Activated CD4-positive, alpha-beta T cell treated with anti-CD3 and anti-CD28 coated beads, Interleukin-2, amount 10 ng/mL, durations not matched to agents 7 days and 5 days (primary cell): ENCODE measurements at places on chromosomes 12 and 14. TPM values are rescaled to one million over a fixed set of nuclear protein-coding genes. Genes with fewer than 3 reads are reported as not detected.

GRCh38 chr14:23366426-23366921, 1.5 kb upstream of the EFS start:
- no peak overlapping the region for H3K4me3 ChIP-seq
- H3K27ac ChIP-seq: no peak overlapping the region
- no peak for DNase-seq
- peaks cover 2% of the 10 kb centered on the region for H3K4me1 ChIP-seq
- H3K36me3 ChIP-seq: no peaks in the 10 kb centered on the region
- H3K27me3 ChIP-seq: peaks cover 40% of the 10 kb centered on the region

GRCh38 chr12:124032265-124032886, 59.4 kb downstream of the ZNF664 start:
- no peaks in the 10 kb centered on the region for H3K36me3 ChIP-seq
- peak; percentile 23 for DNase-seq
- no peak overlapping the region for H3K27ac ChIP-seq
- peaks cover 8% of the 10 kb centered on the region for H3K4me1 ChIP-seq

The DPPA3 gene
- not detected for total RNA-seq

The PLXNC1 gene
- total RNA-seq: 27.4 TPM

- DNase-seq: no peak
- no peak overlapping the region for H3K4me3 ChIP-seq
- H3K36me3 ChIP-seq: no peaks in the 10 kb centered on the region
- H3K4me1 ChIP-seq: no peaks in the 10 kb centered on the region
- no peak overlapping the region for H3K27ac ChIP-seq
- H3K27me3 ChIP-seq: peaks cover 26% of the 10 kb centered on the region
These were observed 115.0 kb upstream of the RPH3A start for GRCh38 chr12:112676507-112676906.

GRCh38 chr12:53829130-53829819, 77.5 kb upstream of the CISTR start:
- no peak overlapping the region for H3K27ac ChIP-seq
- DNase-seq: no peak
- no peaks in the 10 kb centered on the region for H3K4me1 ChIP-seq
- no peaks in the 10 kb centered on the region for H3K36me3 ChIP-seq
- peaks cover 34% of the 10 kb centered on the region for H3K27me3 ChIP-seq
- no peak overlapping the region for H3K4me3 ChIP-seq

DNA sequence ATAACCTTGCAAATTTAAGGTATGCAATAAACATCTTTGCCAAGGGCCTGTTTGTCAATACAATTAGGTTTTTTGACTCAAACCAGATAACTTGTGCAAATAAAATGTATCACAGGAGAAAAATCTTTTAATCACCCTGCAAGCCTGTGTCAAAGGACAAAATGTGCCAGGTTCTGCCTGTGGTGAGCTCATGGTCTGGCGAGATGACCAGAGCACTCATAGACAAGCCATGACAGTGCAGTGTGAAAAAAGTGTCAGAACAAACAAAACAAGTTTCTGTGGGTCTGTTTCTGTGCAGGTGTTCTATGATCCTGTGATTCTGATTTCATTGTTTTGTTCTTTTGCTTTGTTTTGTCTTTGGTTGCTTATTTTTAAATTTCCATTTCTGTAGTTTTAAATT, 847.2 kb downstream of the VRK1 start:
- peaks cover 5% of the 10 kb centered on the region for H3K36me3 ChIP-seq
- peaks cover 19% of the 10 kb centered on the region for H3K4me1 ChIP-seq
- H3K27ac ChIP-seq: no peak overlapping the region
- H3K4me3 ChIP-seq: no peak overlapping the region
- no peaks in the 10 kb centered on the region for H3K27me3 ChIP-seq

DNA sequence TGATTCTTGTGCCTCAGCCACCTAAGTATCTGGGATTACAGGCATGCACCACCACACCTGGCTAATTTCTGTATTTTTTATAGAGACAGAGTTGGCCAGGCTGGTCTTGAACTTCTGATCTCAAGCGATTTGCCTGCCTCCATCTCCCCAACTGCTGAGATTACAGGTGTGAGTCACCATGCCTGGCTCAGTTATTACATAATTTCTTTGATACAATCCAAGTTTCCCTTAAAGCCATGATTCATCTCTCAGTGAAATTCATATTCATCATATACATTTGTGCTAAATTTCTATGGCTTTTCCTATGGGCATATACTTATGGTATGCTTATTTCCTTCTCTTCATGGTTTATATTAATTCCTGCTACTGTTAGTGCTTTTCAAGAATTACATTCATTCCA, 29.1 kb upstream of the PZP start:
- DNase-seq: no peak
- no peak overlapping the region for H3K4me3 ChIP-seq
- H3K27ac ChIP-seq: no peak overlapping the region
- no peaks in the 10 kb centered on the region for H3K36me3 ChIP-seq
- peaks cover 9% of the 10 kb centered on the region for H3K4me1 ChIP-seq

The TAS2R30 gene
- 2.0 TPM for total RNA-seq

DNA sequence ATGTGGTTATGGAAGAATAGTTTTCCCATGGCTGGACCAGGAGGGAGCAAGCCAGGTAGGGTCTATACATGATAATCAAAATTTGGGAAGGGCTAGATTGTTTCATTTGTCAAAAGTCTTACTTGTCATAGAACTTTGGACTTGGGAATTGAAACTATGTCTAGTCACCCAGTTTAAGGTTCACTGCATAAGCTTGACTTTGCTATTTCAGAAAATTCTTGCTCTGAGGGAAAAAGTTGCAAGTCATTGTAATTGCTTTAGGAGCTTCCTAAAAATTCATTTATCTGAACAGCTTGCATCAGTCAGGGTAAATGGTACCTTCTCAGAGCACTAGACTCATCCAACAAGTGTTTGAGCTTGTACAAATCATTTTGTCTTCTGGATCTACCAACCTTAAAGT, 1194.7 kb downstream of the GALC start:
- no peaks in the 10 kb centered on the region for H3K27me3 ChIP-seq
- H3K36me3 ChIP-seq: no peaks in the 10 kb centered on the region
- H3K4me3 ChIP-seq: no peak overlapping the region
- DNase-seq: no peak
- no peaks in the 10 kb centered on the region for H3K4me1 ChIP-seq
- H3K27ac ChIP-seq: no peak overlapping the region

- no peaks in the 10 kb centered on the region for H3K36me3 ChIP-seq
- H3K4me3 ChIP-seq: no peak overlapping the region
- peaks cover 75% of the 10 kb centered on the region for H3K27me3 ChIP-seq
- H3K4me1 ChIP-seq: peaks cover 14% of the 10 kb centered on the region
- DNase-seq: no peak
- no peak overlapping the region for H3K27ac ChIP-seq
These were observed 1.4 kb downstream of the LRFN5 start for GRCh38 chr14:41607966-41608663.

GRCh38 chr12:10374624-10375018, 15.2 kb downstream of the KLRK1 start:
- peaks cover 11% of the 10 kb centered on the region for H3K4me1 ChIP-seq
- no peaks in the 10 kb centered on the region for H3K27me3 ChIP-seq
- H3K36me3 ChIP-seq: no peaks in the 10 kb centered on the region

DNA sequence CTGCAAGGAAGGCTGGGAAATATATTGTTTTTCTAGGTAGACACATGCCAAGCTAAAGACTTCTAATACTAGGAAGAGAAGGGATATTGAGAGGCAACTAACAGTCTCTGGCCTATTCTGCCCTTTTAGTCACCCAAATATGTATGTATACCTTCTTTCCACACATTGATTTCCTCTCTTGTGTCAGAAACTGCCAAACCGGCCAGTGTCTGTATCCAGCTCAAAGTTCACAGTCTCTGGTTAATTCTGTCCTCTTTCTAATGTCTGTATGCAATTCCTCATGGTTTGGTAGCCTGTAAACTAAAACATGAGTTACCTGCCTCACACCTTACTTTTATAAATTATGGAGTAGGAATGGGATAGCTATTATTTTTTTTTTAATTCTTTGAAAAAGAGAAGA, 25.2 kb upstream of the CPSF6 start:
- H3K4me1 ChIP-seq: no peaks in the 10 kb centered on the region
- no peaks in the 10 kb centered on the region for H3K36me3 ChIP-seq
- no peak overlapping the region for H3K4me3 ChIP-seq
- H3K27me3 ChIP-seq: no peaks in the 10 kb centered on the region
- DNase-seq: no peak

- H3K4me3 ChIP-seq: no peak overlapping the region
- peaks cover 42% of the 10 kb centered on the region for H3K4me1 ChIP-seq
- peak overlapping the region; percentile 87 for H3K27ac ChIP-seq
- no peak for DNase-seq
- H3K27me3 ChIP-seq: no peaks in the 10 kb centered on the region
These were observed 40.8 kb downstream of the NINJ2 start for GRCh38 chr12:622416-622815.

GRCh38 chr12:104799458-104799857, 158.6 kb downstream of the SLC41A2 start:
- no peak for DNase-seq
- H3K4me1 ChIP-seq: no peaks in the 10 kb centered on the region
- no peak overlapping the region for H3K4me3 ChIP-seq
- H3K27me3 ChIP-seq: peaks cover 13% of the 10 kb centered on the region

GRCh38 chr14:71487449-71487848, 444.8 kb upstream of the RGS6 start:
- H3K36me3 ChIP-seq: peaks cover 20% of the 10 kb centered on the region
- H3K27me3 ChIP-seq: no peaks in the 10 kb centered on the region
- no peak for DNase-seq
- H3K4me3 ChIP-seq: no peak overlapping the region
- H3K27ac ChIP-seq: no peak overlapping the region

The PPP1R13B gene
- 11.6 TPM for total RNA-seq

- H3K4me1 ChIP-seq: no peaks in the 10 kb centered on the region
- peaks cover 11% of the 10 kb centered on the region for H3K36me3 ChIP-seq
- no peak overlapping the region for H3K4me3 ChIP-seq
These were observed 15.6 kb downstream of the ERG28 start for GRCh38 chr14:75645056-75645455.

DNA sequence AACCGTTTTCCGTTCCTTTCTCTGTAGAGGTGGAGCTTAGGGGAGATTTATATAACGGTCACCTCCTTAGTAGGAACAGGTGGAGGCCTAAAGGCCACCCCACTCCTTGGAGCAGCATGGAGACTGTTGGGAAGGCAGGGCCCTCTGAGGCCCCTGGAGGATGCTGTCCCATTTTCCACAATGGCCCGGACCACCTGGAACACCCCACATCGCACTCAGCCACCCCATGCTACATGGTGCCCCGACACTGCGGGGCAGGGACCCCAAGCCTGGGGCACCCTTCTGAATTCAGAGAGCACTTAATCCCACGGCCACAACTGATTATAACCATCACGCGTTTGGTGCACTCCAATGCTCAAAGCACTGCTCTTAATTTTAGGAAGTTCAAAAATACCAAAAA, 41.4 kb downstream of the C14orf132 start:
- H3K4me3 ChIP-seq: no peak overlapping the region
- H3K27me3 ChIP-seq: peaks cover 2% of the 10 kb centered on the region
- H3K27ac ChIP-seq: no peak overlapping the region
- no peaks in the 10 kb centered on the region for H3K36me3 ChIP-seq

DNA sequence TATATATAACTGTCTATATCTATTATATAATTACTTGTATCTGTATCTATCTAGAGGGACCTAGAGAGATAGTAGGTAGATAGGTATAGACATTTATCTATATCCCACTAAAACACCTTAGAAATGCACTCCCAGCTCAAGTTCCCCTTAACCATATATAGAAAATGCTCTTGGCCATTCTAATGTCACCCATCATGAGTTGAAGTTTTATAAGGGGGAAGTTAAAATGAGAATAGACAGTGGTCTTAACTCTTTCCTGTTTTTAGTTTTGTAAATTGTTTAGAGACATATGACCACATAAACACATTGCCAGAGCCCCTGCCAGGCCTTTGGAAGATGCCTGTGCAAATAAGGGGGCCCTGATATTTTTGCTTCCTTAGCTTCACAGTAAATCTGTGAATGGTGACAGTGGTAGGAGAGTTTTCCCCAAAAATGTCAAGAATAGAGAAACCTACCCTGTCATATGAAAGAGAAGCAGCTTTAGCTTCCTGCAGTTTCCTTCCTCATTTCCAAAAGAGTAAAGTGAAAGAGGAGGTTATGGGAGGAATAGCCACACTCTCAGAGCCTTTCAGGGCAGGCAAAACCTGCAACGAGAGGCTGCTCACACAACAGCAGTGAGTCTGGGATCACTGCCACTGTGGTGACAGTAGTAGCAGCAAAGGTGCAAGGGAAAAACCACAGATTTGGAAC, 45.5 kb downstream of the MGST1 start:
- H3K36me3 ChIP-seq: no peaks in the 10 kb centered on the region
- no peak overlapping the region for H3K4me3 ChIP-seq
- H3K4me1 ChIP-seq: no peaks in the 10 kb centered on the region

GRCh38 chr14:81710232-81710845, 176.7 kb upstream of the SEL1L start:
- no peak overlapping the region for H3K4me3 ChIP-seq
- no peaks in the 10 kb centered on the region for H3K4me1 ChIP-seq
- DNase-seq: peak; percentile 23
- H3K36me3 ChIP-seq: no peaks in the 10 kb centered on the region
- no peaks in the 10 kb centered on the region for H3K27me3 ChIP-seq

GRCh38 chr14:98177551-98177950, 1094.4 kb downstream of the BCL11B start:
- DNase-seq: peak; percentile 43
- peak overlapping the region; percentile 93 for H3K27ac ChIP-seq
- H3K36me3 ChIP-seq: peaks cover 6% of the 10 kb centered on the region
- H3K4me1 ChIP-seq: peaks cover 95% of the 10 kb centered on the region

DNA sequence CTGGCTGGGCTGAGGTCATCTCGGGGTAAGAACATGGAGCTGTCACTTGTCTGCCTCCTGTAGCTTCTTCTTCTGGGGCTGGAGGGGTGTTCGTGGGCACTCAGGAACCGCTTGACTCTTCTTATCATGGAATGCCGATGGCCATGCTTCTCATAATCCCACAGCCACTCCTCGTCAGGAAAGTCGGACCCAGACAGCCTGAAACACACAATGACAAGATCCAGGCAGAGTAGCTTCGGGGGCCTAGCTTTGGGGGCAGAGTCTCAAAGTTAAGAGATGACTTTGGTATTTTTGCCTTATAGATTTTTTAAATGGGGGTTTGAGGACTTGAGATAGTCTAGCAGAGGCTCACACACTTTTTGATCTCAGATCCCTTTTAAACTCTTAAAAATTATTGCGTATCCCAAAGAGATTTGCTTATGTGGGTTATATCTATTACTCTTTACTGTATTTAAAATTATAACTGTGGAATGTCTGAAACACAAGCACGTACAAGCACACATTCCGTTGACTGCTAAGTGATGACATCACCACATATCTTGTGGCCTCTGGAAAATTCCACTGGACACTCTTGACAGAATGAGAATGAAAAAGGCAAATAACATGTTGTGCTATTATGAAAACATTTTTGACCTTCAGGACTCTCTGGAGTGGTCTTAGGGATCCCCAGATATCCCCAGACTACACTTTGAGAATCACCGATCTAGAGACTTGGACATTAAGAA, 43.3 kb downstream of the BEST3 start:
- H3K27me3 ChIP-seq: peaks cover 18% of the 10 kb centered on the region
- H3K27ac ChIP-seq: no peak overlapping the region
- no peak overlapping the region for H3K4me3 ChIP-seq
- H3K4me1 ChIP-seq: no peaks in the 10 kb centered on the region
- DNase-seq: no peak
- no peaks in the 10 kb centered on the region for H3K36me3 ChIP-seq
